ENCODE measurements at places on chromosomes 6 and 20. TPM values are rescaled to one million over a fixed set of nuclear protein-coding genes. Genes with fewer than 3 reads are reported as not detected.

MTFR2 gene
- 16.9 TPM for total RNA-seq

DNA sequence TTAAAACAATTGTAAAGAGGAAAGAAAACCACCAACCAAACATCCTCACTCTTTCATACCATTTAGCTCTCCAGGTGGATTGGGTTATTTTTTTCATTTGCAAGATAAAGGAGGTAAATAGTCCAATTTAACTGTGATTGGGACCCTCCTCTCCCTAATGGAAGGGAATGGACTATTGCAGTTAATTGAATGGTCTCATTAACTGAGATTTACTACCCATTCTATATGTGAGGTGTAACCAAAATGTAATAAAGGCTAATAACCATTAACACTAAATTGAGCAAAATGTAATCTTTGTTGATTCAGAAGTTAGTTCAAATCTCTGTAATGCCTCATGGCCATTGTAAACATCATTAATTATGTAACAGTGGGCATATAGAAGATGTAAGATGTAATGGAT, 105.0 kb downstream of the KLHL32 start:
- H3K36me3 ChIP-seq = no peaks in the 10 kb centered on the region
- H3K4me1 ChIP-seq = no peaks in the 10 kb centered on the region
- peaks cover 2% of the 10 kb centered on the region for H3K27me3 ChIP-seq
- no peak overlapping the region for H3K4me3 ChIP-seq
- DNase-seq = no peak

- peaks cover 27% of the 10 kb centered on the region for H3K27me3 ChIP-seq
- peak overlapping the region; percentile 61 for H3K4me3 ChIP-seq
- H3K36me3 ChIP-seq = no peaks in the 10 kb centered on the region
- no peak for DNase-seq
- H3K27ac ChIP-seq = no peak overlapping the region
These were observed 46.5 kb upstream of the SNAP25 start for GRCh38 chr20:10171864-10172751.

GRCh38 chr20:17637413-17637780, 44.6 kb downstream of the RRBP1 start:
- no peak overlapping the region for H3K4me3 ChIP-seq
- no peaks in the 10 kb centered on the region for H3K4me1 ChIP-seq
- DNase-seq = no peak
- no peaks in the 10 kb centered on the region for H3K27me3 ChIP-seq
- H3K27ac ChIP-seq = no peak overlapping the region
- H3K36me3 ChIP-seq = peaks cover 10% of the 10 kb centered on the region

TMEM200A gene
- total RNA-seq = 1.4 TPM

TREM2 gene
- total RNA-seq = 2.8 TPM

FAM8A1 gene
- 14.9 TPM for total RNA-seq

DNA sequence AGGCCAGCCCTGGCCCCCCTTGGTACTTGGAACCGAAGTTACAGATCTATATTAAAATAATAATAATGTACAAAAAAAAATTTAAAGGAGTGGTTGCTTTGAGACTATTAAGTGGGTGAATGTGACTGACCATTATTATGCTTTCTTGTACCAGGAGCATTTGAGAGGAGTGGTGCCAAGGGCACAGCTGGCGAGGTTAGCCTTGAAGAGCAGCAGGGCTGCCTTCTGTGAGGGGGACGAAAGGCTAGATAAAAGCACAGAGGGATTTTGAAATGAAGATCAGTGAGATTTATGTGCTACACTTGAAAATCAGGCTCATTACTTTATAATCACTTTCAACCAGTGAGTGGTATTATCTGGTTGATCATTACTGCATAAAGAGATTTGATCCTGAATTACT, 48.6 kb downstream of the FIG4 start:
- H3K36me3 ChIP-seq = peaks cover 27% of the 10 kb centered on the region
- no peaks in the 10 kb centered on the region for H3K27me3 ChIP-seq
- H3K27ac ChIP-seq = no peak overlapping the region
- H3K4me1 ChIP-seq = no peaks in the 10 kb centered on the region

CENPW gene
- total RNA-seq = 43.3 TPM

GRCh38 chr6:149393002-149393679, 6.9 kb upstream of the SUMO4 start:
- H3K27me3 ChIP-seq = no peaks in the 10 kb centered on the region
- H3K4me3 ChIP-seq = no peak overlapping the region
- DNase-seq = no peak

DOK5 gene
- total RNA-seq = not detected

All from activated naive CD8-positive, alpha-beta T cell treated with anti-CD3 and anti-CD28 coated beads, Interleukin-2, amount 10 ng/mL, durations not matched to agents 7 days and 5 days (primary cell).